Glutamatergic neuron (in vitro differentiated cells): ENCODE measurements at places on chromosomes 1 and 21. TPM values are rescaled to one million over a fixed set of nuclear protein-coding genes. Genes with fewer than 3 reads are reported as not detected.
A peak's percentile ranks its signal among the peaks of the same experiment; 100 is the strongest.

DNA sequence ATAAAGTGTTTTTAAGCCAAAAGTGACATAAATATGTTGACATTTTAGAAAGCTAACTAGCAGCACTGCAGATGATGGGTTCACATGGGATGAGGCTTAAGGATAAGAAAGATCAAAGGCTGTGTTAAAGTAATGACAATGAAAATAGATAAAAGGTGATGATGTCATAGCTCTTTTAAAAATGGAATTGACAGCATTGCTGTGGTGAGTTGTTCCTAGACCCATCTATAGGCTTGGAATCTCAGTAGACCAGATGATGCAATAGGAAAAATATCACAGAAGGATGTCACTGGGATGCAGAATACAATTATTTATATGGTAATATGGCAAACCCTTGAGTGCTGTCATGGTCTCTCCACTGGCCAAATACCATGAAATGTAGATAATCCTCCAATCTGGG, 286.0 kb downstream of the PLA2G4A start:
- H3K4me3 ChIP-seq: no peak overlapping the region
- no peaks in the 10 kb centered on the region for H3K36me3 ChIP-seq
- H3K27me3 ChIP-seq: peaks cover 2% of the 10 kb centered on the region
- H3K4me1 ChIP-seq: no peaks in the 10 kb centered on the region

DNA sequence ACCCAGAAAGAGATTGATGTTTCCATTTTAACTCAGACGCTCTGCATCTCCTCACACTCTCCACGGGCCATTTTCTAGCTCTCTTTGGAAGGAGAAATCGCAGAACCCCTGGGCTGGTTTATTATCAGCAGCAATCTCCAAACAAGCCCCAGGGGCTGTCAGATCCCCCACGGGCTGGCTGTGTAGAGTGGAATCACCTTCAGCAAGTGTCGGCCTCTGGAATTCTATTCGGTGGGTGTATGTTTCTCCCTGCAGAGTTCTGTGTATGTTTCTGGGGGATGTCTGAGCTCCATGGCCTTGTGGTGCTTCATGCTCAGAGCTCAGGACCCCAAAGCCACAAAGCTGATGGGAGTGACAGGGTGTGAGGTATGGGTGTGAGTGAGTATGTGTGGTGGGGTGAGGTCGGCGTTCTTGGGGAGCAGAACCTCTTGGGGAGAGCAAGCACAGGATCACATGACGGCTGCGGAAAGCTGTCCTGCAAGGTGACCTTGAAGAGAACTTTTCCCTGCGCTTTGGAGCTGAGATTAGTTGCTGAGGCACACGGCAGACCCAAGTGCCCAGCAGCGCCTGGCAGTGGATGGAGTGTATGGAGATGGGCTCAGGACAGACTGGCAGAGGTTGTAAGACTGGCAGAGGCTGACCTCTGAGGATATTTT, 489 bp downstream of the ACOT11 start:
- peaks cover 3% of the 10 kb centered on the region for H3K27me3 ChIP-seq
- H3K36me3 ChIP-seq: no peaks in the 10 kb centered on the region
- H3K27ac ChIP-seq: no peak overlapping the region
- no peak for DNase-seq

- H3K27ac ChIP-seq: peak within 1 kb of the TSS; percentile 100
- no peaks in the 10 kb centered on the region for H3K36me3 ChIP-seq
- H3K4me3 ChIP-seq: peak within 1 kb of the TSS; percentile 97
- DNase-seq: peak; percentile 96
- peaks cover 15% of the 10 kb centered on the region for H3K4me1 ChIP-seq
Measured at GRCh38 chr1:155320661-155321617, at the start of gene RUSC1. RUSC1 (plus strand) TSS chr1:155320894; CDS start chr1:155321774, 880 bp downstream.

GRCh38 chr1:184768467-184768866, 13.8 kb upstream of the EDEM3 start:
- H3K27me3 ChIP-seq: no peaks in the 10 kb centered on the region
- no peak for DNase-seq
- H3K4me3 ChIP-seq: no peak overlapping the region
- no peak overlapping the region for H3K27ac ChIP-seq

GRCh38 chr1:183652547-183653461, at the start of gene APOBEC4:
APOBEC4 (minus strand) TSS chr1:183653316; CDS start chr1:183648781, 4,535 bp downstream.
- peaks cover 2% of the 10 kb centered on the region for H3K27me3 ChIP-seq
- no peaks in the 10 kb centered on the region for H3K36me3 ChIP-seq
- H3K4me1 ChIP-seq: peaks cover 23% of the 10 kb centered on the region
- H3K4me3 ChIP-seq: peak within 1 kb of the TSS; percentile 14

DNA sequence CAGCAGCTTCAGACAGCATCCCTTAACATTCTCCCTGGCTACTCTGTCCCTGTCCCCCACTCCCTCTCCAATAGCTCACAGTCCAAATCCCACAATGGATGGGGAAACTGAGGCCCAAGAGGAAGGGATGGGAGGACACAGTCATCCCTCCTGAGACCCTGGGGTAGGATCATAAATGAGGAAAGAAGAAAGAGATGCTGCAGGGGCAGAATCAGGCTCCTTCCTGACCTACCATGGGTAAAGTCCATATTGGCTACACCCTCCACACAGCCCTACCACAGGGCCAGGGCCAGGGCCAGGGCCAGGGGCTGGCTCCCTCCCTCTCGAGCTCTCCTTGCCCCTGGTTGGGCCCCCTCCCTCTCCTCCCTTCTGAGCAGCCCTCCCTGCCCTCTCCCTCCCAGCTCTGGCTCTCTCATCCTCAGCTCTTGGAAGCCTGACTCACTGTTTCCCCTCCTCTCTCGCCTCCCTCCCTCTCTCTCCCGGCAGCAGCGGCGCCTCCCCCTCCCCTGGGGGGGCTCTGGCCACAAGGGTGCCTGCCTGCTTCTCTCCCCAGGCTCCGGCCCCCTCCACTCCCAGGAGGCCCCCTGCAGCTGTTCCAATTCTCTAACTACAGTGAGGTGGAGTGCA, 4.9 kb downstream of the AHDC1 start:
- peak; percentile 61 for DNase-seq
- peaks cover 30% of the 10 kb centered on the region for H3K4me1 ChIP-seq
- no peaks in the 10 kb centered on the region for H3K36me3 ChIP-seq
- H3K27ac ChIP-seq: no peak overlapping the region
- H3K27me3 ChIP-seq: peaks cover 18% of the 10 kb centered on the region

DNA sequence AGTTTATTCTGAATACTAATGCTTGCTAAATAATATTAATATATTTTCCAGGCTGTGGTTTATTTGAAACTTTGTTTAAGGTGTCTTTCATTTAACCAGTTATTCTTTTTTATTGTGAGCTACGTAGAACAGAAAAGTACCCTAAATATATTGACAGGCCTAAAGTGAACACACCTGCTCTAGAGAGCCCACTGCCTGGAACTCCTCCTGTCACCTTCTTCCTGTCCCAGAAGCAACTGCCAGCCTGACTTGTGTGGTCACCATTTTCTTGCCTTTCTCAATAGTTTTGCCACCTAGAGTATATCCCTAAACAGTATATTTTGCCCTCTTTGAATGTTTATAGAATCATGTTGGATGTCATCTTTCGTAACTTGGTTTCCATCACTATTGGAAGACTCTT, 48.5 kb downstream of the SCCPDH start:
- H3K4me3 ChIP-seq: no peak overlapping the region
- no peaks in the 10 kb centered on the region for H3K4me1 ChIP-seq
- DNase-seq: no peak
- no peaks in the 10 kb centered on the region for H3K27me3 ChIP-seq

- DNase-seq: no peak
- H3K4me1 ChIP-seq: peaks cover 9% of the 10 kb centered on the region
- no peaks in the 10 kb centered on the region for H3K36me3 ChIP-seq
- H3K4me3 ChIP-seq: no peak overlapping the region
Measured at GRCh38 chr1:1279028-1279427, 1.2 kb upstream of the SCNN1D start.

- no peak for DNase-seq
- H3K4me1 ChIP-seq: no peaks in the 10 kb centered on the region
- H3K36me3 ChIP-seq: peaks cover 8% of the 10 kb centered on the region
- peaks cover 3% of the 10 kb centered on the region for H3K27me3 ChIP-seq
Measured at GRCh38 chr1:29119121-29119929, 4.4 kb downstream of the TMEM200B start.

DNA sequence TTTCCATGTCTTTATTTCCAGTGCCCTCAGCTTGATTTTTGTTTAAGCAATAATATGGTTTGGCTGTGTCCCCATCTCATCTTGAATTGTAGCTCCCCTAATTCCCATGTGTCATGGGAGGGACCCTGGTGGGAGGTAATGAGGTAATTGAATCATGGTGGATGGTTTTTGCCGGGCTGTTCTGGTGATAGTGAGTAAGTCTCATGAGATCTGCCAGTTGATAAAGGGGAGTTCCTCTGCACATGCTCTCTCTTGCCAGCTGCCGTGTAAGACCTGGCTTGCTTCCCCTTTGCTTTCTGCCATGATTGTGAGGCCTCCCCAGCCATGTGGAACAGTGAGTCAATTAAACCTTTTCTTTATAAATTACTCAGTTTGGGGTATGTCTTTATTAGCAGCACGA, 559.6 kb upstream of the ADAMTS5 start:
- H3K36me3 ChIP-seq: peaks cover 8% of the 10 kb centered on the region
- DNase-seq: peak; percentile 23
- no peak overlapping the region for H3K4me3 ChIP-seq
- peaks cover 4% of the 10 kb centered on the region for H3K4me1 ChIP-seq
- peak overlapping the region; percentile 19 for H3K27ac ChIP-seq
- H3K27me3 ChIP-seq: no peaks in the 10 kb centered on the region

DNA sequence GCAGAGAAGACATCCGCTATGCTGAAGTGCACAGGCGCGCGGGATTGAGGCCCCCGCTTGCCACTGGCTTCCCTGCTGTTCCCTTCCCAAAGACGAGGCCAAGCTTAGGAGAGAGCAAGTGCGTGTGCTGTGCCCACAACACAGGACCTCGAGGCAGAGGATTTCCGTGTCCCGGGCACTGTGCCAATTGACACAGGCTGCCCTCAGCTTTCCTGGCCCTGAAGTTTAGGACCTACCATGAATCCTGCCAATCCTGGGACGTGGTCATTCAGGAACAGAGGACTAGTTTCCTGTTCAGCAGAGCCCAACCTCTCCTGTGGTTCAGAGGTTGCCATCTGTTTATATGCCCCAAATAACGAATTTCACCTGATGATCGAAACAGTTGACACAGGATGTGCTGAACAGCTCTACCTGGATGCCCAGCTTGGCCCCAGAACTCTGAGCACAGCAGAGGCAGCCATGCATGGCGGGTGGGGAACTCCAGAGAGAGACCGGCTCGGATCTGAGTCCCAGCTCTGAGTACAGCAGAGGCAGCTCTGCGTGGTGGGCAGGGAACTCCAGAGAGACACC, 22.0 kb downstream of the SLC37A1 start:
- H3K27ac ChIP-seq: no peak overlapping the region
- no peak for DNase-seq
- no peaks in the 10 kb centered on the region for H3K36me3 ChIP-seq
- H3K4me1 ChIP-seq: peaks cover 25% of the 10 kb centered on the region
- H3K4me3 ChIP-seq: no peak overlapping the region
- no peaks in the 10 kb centered on the region for H3K27me3 ChIP-seq

- no peaks in the 10 kb centered on the region for H3K4me1 ChIP-seq
- no peak overlapping the region for H3K4me3 ChIP-seq
- H3K36me3 ChIP-seq: peaks cover 9% of the 10 kb centered on the region
- H3K27me3 ChIP-seq: peaks cover 2% of the 10 kb centered on the region
- DNase-seq: no peak
Measured at GRCh38 chr1:243523766-243524165, 267.9 kb downstream of the SDCCAG8 start.

GRCh38 chr1:185096531-185096930, 51.2 kb downstream of the RNF2 start:
- H3K27me3 ChIP-seq: no peaks in the 10 kb centered on the region
- H3K4me1 ChIP-seq: no peaks in the 10 kb centered on the region
- no peak overlapping the region for H3K4me3 ChIP-seq
- DNase-seq: no peak
- no peak overlapping the region for H3K27ac ChIP-seq
- no peaks in the 10 kb centered on the region for H3K36me3 ChIP-seq

- no peaks in the 10 kb centered on the region for H3K36me3 ChIP-seq
- H3K27me3 ChIP-seq: no peaks in the 10 kb centered on the region
- DNase-seq: no peak
- H3K4me1 ChIP-seq: no peaks in the 10 kb centered on the region
- H3K27ac ChIP-seq: no peak overlapping the region
Measured at GRCh38 chr1:97573553-97573952, 347.3 kb downstream of the DPYD start.

- H3K36me3 ChIP-seq: peaks cover 2% of the 10 kb centered on the region
- H3K27me3 ChIP-seq: no peaks in the 10 kb centered on the region
- DNase-seq: no peak
- H3K4me3 ChIP-seq: peak overlapping the region; percentile 95
Measured at GRCh38 chr1:230866171-230867070, 1.9 kb downstream of the C1orf198 start.

The KIF2C gene
- 8.6 TPM for total RNA-seq

The DDAH1 gene
- total RNA-seq: 5.4 TPM

The NHLH2 gene
- total RNA-seq: 255 TPM

The NIBAN1 gene
- total RNA-seq: 2.4 TPM

The PGLYRP4 gene
- not detected for total RNA-seq

The LRRC71 gene
- total RNA-seq: not detected

The VHLL gene
- not detected for total RNA-seq

The S100A7A gene
- not detected for total RNA-seq

The MPL gene
- total RNA-seq: not detected
